ENCODE measurements at places on chromosomes 3 and 15.

DNA sequence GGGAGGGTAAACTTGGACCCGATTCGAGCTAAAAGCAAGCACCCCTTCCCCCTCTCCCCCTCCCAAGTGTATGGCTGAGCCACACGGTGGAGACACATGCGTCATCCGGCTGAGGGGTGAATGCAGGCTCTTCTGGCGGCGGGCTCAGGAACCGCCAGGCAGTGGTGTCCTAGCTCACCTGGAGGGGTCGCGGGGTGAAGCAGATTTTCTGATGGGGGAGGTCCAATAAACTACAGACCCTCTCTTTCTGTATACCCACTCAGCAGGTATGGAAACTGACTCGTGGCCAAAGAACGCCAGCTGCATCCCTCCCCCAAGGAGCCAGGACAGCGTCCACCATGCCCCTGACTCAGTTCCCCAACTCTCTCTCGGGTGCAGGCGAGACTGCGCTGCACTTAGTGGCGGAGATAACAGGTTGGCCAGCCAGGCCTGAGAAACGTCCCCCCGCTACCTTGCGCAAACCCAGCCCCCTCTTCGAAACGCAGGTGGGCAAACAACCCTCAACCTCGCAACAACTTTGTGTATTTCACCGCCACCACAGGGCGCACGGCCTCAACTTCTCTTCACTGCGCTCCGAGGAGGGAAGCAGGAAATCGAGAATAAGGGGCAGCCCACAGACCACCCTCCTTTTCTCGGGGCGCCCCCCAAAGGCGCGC is 1.3 kb downstream of the MAGI1 start:
- no peak for DNase-seq

GRCh38 chr15:84944311-84944710 is 37.3 kb upstream of the PDE8A start:
- no peak for DNase-seq

- no peak for DNase-seq
Measured at GRCh38 chr15:38879909-38880471, 315.4 kb upstream of the RASGRP1 start.

- DNase-seq, result no peak
Measured at GRCh38 chr3:174206607-174207192, 652.4 kb upstream of the NAALADL2 start.

GRCh38 chr15:49462232-49462844 is 39.3 kb downstream of the FGF7 start:
- DNase-seq, result no peak

GRCh38 chr3:195119461-195120266 is 151.3 kb downstream of the XXYLT1 start:
- DNase-seq, result no peak

DNA sequence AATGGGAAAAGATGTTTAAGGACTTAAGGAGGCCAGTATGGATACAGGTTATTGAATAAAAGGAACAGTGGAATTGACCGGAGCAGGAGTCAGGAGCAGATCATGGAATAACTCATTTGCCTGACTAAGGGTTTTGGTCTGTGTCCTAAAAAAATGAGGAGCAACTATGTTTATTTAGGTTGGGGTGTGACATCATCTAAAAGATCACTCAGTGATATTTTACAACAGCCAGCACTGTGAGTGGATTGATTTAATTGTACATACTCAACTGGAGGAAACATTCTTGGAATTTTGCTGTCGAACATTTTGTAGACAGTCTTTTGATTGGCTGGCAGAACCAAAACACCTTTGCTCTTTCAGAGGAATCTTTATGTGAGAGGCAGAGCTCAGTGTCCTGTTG is 348.6 kb upstream of the CDIN1 start:
- DNase-seq, result no peak

GRCh38 chr15:50219820-50220219 is 37.8 kb downstream of the SLC27A2 start:
- no peak for DNase-seq

DNA sequence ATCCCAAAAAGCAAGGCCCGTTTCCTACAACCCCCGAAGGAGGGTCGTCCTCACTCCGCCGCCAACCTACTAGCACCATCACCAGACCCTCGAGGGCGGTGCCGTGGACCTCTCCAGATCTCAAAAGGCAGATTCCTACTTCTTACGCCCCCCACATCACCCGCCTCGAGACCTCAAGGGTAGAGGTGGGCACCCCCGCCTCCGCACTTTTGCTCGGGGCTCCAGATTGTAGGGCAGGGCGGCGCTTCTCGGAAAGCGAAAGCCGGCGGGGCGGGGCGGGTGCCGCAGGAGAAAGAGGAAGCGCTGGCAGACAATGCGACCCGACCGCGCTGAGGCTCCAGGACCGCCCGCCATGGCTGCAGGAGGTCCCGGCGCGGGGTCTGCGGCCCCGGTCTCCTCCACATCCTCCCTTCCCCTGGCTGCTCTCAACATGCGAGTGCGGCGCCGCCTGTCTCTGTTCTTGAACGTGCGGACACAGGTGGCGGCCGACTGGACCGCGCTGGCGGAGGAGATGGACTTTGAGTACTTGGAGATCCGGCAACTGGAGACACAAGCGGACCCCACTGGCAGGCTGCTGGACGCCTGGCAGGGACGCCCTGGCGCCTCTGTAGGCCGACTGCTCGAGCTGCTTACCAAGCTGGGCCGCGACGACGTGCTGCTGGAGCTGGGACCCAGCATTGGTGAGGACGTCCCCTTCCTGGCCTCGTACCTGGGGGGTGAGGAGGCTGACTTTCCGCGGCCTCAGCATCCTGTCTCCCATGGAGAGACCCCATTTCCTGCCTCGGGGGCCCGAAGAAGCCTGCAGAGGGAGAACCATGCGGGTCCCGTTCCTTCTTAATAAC is at the start of gene MYD88:
MYD88 (plus strand) TSS at position 313 of the 842 bp plus-strand sequence; CDS start at position 353, 40 bp downstream.
- peak; percentile 79 for DNase-seq

DNA sequence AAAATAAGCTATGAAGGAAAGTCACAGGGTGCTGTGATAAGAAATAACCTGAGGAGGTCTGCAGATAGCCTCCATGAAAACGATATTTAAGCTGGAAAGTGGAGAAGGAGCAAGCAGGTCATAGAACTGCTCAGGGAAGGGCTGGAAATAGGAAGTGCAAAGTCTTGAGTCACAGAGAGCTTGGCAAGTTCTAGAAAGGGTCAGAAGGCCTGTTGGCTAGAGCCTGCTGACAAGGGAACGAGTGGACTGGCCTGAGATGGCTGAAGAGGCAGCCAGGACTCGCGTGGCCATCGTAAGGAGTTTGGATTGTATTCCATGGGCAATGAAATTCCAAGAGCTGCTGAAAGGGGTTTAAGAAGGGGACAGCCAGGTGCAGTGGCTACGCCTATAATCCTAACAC is 64.7 kb upstream of the IL12A start:
- no peak for DNase-seq

- DNase-seq, result no peak
Measured at GRCh38 chr3:161462138-161462537, 34.5 kb upstream of the OTOL1 start.

DNA sequence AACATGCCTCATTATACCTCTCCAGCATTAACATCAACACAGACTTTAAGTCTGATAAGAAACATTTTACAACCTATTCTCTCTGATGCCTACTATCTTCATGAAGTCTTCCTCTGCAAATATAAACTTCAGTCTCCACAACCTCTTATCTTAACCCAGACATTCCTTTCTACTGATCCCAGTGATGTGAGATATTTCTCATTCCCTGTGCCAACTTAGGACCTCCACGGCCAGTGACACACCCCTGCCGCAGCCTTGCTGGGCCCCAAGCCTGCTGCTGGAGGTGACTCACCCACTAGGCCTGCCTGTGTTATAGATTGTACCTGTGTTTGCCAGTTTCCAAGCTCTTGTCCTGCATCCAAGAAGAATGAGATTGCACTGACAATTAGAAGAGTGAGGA is 734.5 kb upstream of the CADM2 start:
- no peak for DNase-seq

DNA sequence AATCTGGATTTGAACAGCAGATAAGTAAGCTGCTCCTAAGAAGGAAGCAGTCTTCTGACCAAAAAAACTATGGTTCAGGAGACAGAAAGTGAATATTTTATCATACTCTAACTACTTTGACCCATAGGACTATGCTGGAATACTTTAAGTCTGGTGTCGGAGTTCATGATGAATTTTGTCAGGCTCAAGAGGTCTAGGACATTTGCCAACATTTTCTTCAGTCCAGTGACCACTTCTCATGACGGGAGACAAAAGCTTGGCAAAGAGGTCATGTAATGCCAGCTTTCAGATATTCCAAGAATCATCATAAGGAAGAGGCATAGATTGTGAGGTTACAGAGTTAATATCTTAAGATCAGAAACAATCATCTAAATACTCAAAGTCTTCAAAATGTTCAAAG is 20.5 kb upstream of the DCBLD2 start:
- no peak for DNase-seq

- DNase-seq, result peak; percentile 67
Measured at GRCh38 chr3:20040548-20041196, 426 bp downstream of the KAT2B start.

DNA sequence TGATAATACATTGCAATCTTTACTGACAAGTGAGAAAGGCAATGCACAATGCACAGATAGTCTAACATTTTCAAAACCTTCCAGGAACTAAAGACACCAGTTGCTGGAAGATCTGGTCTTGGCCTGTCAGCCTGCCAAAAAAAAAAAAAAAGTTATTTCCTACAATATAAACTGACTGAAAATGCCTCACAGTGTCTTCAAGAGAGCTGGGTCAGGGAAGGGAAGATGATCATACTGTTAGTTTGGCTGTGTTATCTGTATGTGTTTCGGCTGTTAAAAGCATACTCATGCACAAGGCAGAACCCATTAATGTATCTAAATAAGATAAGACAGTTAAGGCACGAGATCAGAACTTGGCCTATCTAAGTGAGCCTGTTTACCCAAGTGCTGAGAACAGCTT is 673.4 kb downstream of the MECOM start:
- DNase-seq, result no peak

GRCh38 chr3:191381303-191381702 is 51.0 kb upstream of the UTS2B start:
- no peak for DNase-seq

GRCh38 chr3:186307594-186308221 is 54.3 kb downstream of the DGKG start:
- DNase-seq, result no peak

DNA sequence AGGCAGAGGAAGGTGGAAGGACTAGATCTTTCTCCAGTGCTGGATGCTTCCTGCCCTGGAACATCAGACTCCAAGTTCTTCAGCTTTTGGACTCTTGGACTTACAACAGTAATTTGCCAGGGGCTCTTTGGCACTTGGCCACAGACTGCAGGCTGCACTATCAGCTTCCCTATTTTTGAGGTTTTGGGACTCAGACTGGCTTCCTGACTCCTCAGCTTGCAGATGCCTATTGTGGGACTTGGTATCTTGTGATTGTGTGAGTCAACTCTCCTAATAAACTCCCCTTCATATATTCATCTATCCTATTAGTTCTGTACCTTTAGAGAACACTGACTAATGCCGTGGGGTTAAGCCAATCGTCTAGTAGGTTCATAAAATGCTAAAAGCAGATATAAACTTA is 8.8 kb upstream of the B3GNT5 start:
- peak; percentile 69 for DNase-seq

DNA sequence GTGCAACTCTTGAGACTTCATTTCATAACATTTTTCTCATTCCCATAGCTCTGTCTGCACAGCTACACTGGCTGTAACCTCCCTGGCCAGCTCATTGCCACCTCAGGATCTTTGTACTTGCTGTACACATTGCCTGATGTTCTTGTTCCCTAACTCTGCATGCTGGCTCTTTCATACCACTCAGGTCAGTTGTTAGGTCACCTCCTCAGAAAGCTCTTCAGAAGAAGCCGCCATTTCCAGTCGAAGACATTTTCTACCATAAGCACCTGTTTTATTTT is 176.2 kb downstream of the AKAP13 start:
- DNase-seq, result no peak

DNA sequence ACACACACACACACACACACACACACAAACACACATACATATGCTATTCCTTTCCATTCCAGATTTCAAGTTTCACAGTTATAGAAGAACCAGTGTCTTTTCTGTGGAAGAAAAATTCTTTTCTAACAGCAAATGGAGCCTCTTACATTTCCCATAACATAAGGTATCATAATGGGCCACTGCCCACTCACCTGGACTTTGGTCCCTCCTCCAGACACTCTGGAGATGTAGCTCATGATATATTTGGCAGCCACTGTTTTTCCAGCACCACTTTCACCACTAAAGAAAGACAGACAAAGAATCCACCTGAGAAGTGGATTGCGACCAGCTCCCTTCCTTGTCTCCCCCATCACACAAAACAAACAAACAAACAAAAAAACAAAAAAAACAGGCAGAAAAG is 29.8 kb downstream of the LDHAL6B start:
- no peak for DNase-seq

DNA sequence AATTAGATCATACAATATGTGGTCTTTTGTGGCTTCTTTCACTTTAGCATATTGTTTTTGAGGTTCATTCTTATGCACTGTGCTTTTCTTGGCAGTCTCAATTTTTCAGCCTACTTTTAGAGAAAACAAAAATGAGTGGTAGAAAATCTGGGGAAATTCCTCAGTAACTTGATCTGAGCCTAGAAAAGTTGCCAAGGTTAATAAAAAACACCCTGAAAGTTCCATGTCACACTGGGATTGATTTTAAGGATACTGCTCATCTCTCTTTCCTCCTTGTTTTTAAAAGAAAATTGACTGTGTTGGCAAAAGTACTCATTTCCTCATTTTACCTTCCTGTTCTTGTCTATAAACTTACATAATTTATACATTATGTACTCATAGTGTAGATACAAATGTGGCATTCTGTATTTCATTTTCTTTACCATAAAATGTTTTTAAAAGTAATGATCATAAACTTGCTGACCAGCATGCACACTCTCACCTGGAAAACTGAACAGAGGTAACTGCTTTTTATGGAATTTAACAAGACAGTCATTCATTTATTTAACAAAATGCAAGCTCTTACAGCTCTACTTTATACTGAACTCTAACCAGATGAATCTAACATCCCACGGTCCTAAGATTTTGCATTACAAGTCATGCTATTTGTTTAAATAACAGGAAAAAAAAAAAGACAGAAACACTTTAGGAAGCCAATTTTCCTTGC is 28.6 kb upstream of the SH3BP5 start:
- DNase-seq, result no peak

GRCh38 chr15:64017591-64018163 is 28.6 kb downstream of the DAPK2 start:
- DNase-seq, result no peak

GRCh38 chr15:36879568-36880222 is 220.7 kb downstream of the MEIS2 start:
- DNase-seq, result no peak

GRCh38 chr3:34323517-34323916 is 525.1 kb downstream of the PDCD6IP start:
- DNase-seq, result no peak

GRCh38 chr3:65677486-65678010 is 361.2 kb downstream of the MAGI1 start:
- no peak for DNase-seq

Data from CD4-positive, alpha-beta T cell treated with Interleukin-1 beta for 1 hour (primary cell).